ENCODE measurements at places on chromosomes 16 and 17. TPM values are rescaled to one million over a fixed set of nuclear protein-coding genes. Genes with fewer than 3 reads are reported as not detected.

The KRT28 gene
- not detected for total RNA-seq

The GDPD3 gene
- 1.3 TPM for total RNA-seq

The RPGRIP1L gene
- total RNA-seq, result 9.4 TPM

The CDH15 gene
- total RNA-seq, result 0.20 TPM

The TBC1D3K gene
- total RNA-seq, result not detected

The ITGAX gene
- total RNA-seq, result 1.1 TPM

The ARL5C gene
- not detected for total RNA-seq

The TNK1 gene
- 1.7 TPM for total RNA-seq

The ABCC6 gene
- total RNA-seq, result 0.99 TPM

The CDRT15 gene
- not detected for total RNA-seq

The ZPBP2 gene
- not detected for total RNA-seq

The KRTAP1-5 gene
- not detected for total RNA-seq

The CHST5 gene
- total RNA-seq, result 0.16 TPM

The C17orf67 gene
- total RNA-seq, result 1.8 TPM

The SCIMP gene
- total RNA-seq, result not detected

The NOG gene
- 0.94 TPM for total RNA-seq

The RPL38 gene
- 2,750 TPM for total RNA-seq

The METRNL gene
- total RNA-seq, result 37.6 TPM

The MT1A gene
- 31.5 TPM for total RNA-seq

The HSDL1 gene
- total RNA-seq, result 19.9 TPM

The USH1G gene
- total RNA-seq, result 0.09 TPM

The RNF213 gene
- 70.1 TPM for total RNA-seq

The ATP2C2 gene
- 0.31 TPM for total RNA-seq

The HS3ST4 gene
- not detected for total RNA-seq

The NPIPB9 gene
- total RNA-seq, result 1.7 TPM

The CLEC3A gene
- total RNA-seq, result not detected

The MT1F gene
- 21.4 TPM for total RNA-seq

The C16orf89 gene
- not detected for total RNA-seq

The TP53 gene
- 45.3 TPM for total RNA-seq

The IL34 gene
- 0.38 TPM for total RNA-seq

The MVP gene
- 140 TPM for total RNA-seq

The CMTR2 gene
- 13.4 TPM for total RNA-seq

The TMUB2 gene
- total RNA-seq, result 41.0 TPM

The SLC35G6 gene
- not detected for total RNA-seq

The MEAK7 gene
- 45.6 TPM for total RNA-seq

The RNF43 gene
- total RNA-seq, result 0.18 TPM

The GPR142 gene
- not detected for total RNA-seq

The EMP2 gene
- 47.2 TPM for total RNA-seq

All from A549 treated with Hydrocortisone at 1 μM for 4 hours (cell line).